IMR-90 (cell line): ENCODE measurements at places on chromosomes 12 and 14.

GRCh38 chr12:32516230-32516629 is 116.9 kb downstream of the FGD4 start:
- H3K27me3 ChIP-seq = peaks cover 6% of the 10 kb centered on the region
- H3K36me3 ChIP-seq = no peaks in the 10 kb centered on the region
- H3K27ac ChIP-seq = no peak overlapping the region
- H3K4me3 ChIP-seq = no peak overlapping the region
- DNase-seq = no peak
- no peaks in the 10 kb centered on the region for H3K4me1 ChIP-seq

- no peak overlapping the region for H3K27ac ChIP-seq
- no peak overlapping the region for H3K4me3 ChIP-seq
- H3K27me3 ChIP-seq = no peaks in the 10 kb centered on the region
- peaks cover 6% of the 10 kb centered on the region for H3K36me3 ChIP-seq
- no peak for DNase-seq
These were observed 50.3 kb downstream of the BAZ1A start for GRCh38 chr14:34824826-34825225.

GRCh38 chr14:71206766-71207371 is 299.6 kb downstream of the PCNX1 start:
- H3K27me3 ChIP-seq = no peaks in the 10 kb centered on the region
- DNase-seq = peak; percentile 85
- H3K4me1 ChIP-seq = peaks cover 8% of the 10 kb centered on the region
- no peak overlapping the region for H3K27ac ChIP-seq
- no peaks in the 10 kb centered on the region for H3K36me3 ChIP-seq
- H3K4me3 ChIP-seq = no peak overlapping the region

- no peak overlapping the region for H3K4me3 ChIP-seq
- no peak for DNase-seq
- H3K36me3 ChIP-seq = no peaks in the 10 kb centered on the region
- peaks cover 21% of the 10 kb centered on the region for H3K27me3 ChIP-seq
These were observed 26.3 kb upstream of the CISTR start for GRCh38 chr12:53777936-53778644.

DNA sequence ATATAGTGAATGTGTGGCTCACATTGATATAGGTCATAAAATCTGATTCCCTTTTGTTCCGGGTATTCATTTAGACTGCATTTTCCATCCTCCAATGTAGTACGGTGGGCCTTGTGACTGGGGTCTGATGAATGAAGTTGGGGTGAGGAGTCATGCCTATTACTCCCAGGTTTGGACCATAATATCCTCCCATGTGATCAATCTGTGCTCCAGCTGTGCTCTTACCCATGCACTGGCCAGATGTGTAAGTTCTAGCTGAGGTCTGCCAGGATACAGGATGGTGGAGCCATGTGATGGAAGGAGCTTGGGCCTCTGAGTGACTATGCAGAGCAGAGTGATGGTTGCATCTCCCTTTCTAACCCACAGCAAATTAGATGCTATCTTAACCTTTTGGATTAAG is 1034.0 kb upstream of the TMEM132C start:
- H3K4me1 ChIP-seq = peaks cover 6% of the 10 kb centered on the region; the same call in 1 of the 2 replicates
- no peak overlapping the region for H3K27ac ChIP-seq
- DNase-seq = no peak
- no peaks in the 10 kb centered on the region for H3K27me3 ChIP-seq

GRCh38 chr12:52819731-52820510 is 6.0 kb upstream of the KRT4 start:
- no peak overlapping the region for H3K4me3 ChIP-seq
- peaks cover 44% of the 10 kb centered on the region for H3K27me3 ChIP-seq
- DNase-seq = no peak
- no peaks in the 10 kb centered on the region for H3K36me3 ChIP-seq

DNA sequence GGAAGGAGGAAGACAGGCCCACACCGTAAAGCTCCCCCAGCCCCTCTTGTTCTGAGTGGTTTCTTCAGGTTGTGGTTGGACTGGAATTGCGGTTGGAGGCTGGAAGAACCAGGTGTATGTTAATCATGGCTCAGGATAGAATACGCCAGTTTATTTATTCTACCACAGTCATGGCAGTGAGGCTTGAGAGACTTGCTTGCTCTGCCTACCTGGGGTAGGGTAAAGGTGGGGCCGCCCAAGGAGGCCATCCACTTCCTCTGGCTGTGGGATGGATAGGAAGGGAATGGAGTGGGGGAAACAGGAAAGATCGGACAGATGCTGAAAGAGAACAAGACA is 8.1 kb downstream of the SHMT2 start:
- no peak for DNase-seq
- peaks cover 12% of the 10 kb centered on the region for H3K4me1 ChIP-seq
- no peak overlapping the region for H3K27ac ChIP-seq
- H3K4me3 ChIP-seq = no peak overlapping the region

- no peaks in the 10 kb centered on the region for H3K36me3 ChIP-seq
- H3K27ac ChIP-seq = no peak overlapping the region
- H3K4me3 ChIP-seq = no peak overlapping the region
- H3K27me3 ChIP-seq = peaks cover 25% of the 10 kb centered on the region; the same call in 1 of the 2 replicates
These were observed 1.5 kb downstream of the CRIP1 start for GRCh38 chr14:105487986-105488777.

GRCh38 chr12:11929714-11930113 is 141.0 kb upstream of the BCL2L14 start:
- 0 out of 2 replicates have a peak, but pooled peaks cover 1% of the 10 kb centered on the region for H3K4me1 ChIP-seq
- H3K27ac ChIP-seq = no peak overlapping the region
- DNase-seq = no peak
- H3K4me3 ChIP-seq = no peak overlapping the region
- no peaks in the 10 kb centered on the region for H3K36me3 ChIP-seq

DNA sequence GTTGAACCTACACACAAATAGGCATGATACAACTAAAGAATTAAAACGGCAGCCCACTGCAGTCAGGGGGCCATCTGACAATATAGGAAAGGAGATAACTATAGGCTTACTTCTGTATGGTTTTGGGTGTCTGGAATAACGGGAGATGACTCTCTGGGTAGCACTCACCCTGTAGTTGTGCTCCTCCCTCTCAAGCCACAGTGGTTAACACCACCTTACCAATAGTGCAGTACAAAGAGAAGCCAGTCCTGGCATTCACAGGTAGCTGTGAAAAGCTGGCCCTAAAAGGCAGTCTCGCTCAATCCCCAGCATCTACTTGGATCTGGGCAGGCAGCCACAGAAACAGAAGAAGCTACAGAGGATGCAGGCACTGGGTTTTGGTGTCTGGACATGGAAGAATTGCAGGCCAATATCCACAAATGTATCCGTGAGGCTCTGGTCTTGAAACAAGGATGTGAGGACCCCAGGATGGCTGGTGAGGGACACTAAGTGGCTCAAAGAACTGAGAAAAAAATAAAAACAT is 93.0 kb downstream of the DPF3 start:
- H3K36me3 ChIP-seq = 0 out of 2 replicates have a peak, but pooled peaks cover 1% of the 10 kb centered on the region
- DNase-seq = no peak
- H3K27ac ChIP-seq = peak overlapping the region; percentile 18; the same call in 1 of the 2 replicates
- no peak overlapping the region for H3K4me3 ChIP-seq
- H3K27me3 ChIP-seq = no peaks in the 10 kb centered on the region

DNA sequence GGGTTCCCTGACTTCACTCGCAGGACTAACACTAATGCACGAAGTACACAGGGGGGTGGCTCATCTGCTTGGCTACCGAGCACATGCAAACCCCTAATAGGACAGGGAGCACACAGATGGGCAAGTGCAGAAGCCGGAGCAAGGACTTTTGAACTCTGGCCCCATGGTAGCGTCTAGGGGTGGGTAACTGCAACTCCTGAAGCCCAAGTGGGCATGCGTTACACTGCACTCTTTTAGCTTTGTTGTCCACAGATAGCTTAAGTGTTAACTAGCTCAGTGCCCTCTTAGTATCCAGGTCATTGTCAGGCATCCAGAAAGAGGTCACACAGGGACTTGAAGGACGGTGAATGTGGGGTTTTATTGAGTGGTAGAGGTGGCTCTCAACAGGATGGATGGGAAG is 3.0 kb upstream of the BLTP3B start:
- no peak overlapping the region for H3K4me3 ChIP-seq
- no peak for DNase-seq
- no peak overlapping the region for H3K27ac ChIP-seq
- H3K36me3 ChIP-seq = no peaks in the 10 kb centered on the region
- peaks cover 1% of the 10 kb centered on the region; the same call in 1 of the 2 replicates for H3K4me1 ChIP-seq

GRCh38 chr14:51004801-51005526 is 60.7 kb upstream of the PYGL start:
- no peak overlapping the region for H3K4me3 ChIP-seq
- peaks cover 7% of the 10 kb centered on the region for H3K4me1 ChIP-seq
- H3K36me3 ChIP-seq = no peaks in the 10 kb centered on the region

DNA sequence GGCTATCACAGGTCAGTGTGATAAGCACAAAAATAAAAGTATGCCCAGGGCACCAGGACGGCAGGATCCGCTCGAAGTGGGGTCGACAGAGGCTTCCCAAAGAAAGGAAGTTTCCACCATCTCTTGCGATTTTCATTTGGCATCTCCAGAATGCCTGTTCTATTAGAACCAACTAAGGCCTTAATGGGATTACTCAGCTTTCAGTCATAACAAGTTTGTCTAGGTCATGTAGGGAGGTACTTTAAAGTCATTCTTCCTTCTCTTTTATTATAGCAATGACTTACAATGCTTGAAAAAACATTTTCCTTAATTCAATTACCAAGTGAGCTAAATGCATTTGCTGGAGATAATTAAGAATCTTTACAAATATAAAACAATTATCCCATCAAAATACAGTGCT is 83.6 kb upstream of the DIO3 start:
- H3K4me3 ChIP-seq = no peak overlapping the region
- no peaks in the 10 kb centered on the region; the same call in 1 of the 2 replicates for H3K27me3 ChIP-seq
- H3K4me1 ChIP-seq = peaks cover 20% of the 10 kb centered on the region; the same call in 1 of the 2 replicates
- H3K27ac ChIP-seq = no peak overlapping the region
- DNase-seq = peak; percentile 35
